ENCODE measurements at places on chromosomes 7 and 10. TPM values are rescaled to one million over a fixed set of nuclear protein-coding genes. Genes with fewer than 3 reads are reported as not detected.

The ATOH7 gene
- total RNA-seq: not detected

The MEOX2 gene
- 17.0 TPM for total RNA-seq

The LRRD1 gene
- not detected for total RNA-seq

The IL15RA gene
- total RNA-seq: 12.5 TPM

The OGA gene
- 38.5 TPM for total RNA-seq

The STEAP2 gene
- total RNA-seq: 2.9 TPM

The CYP2W1 gene
- total RNA-seq: 0.12 TPM

Data from pericardium fibroblast (primary cell).